Myocyte (in vitro differentiated cells): ENCODE measurements at places on chromosomes 16 and 17. TPM values are rescaled to one million over a fixed set of nuclear protein-coding genes. Genes with fewer than 3 reads are reported as not detected.

The RGS9 gene
- 0.10 and 0.96 TPM in 2 replicates for total RNA-seq

The G6PC1 gene
- not detected in 2 replicates for total RNA-seq

The KRTAP3-2 gene
- not detected in 2 replicates for total RNA-seq

The DYNLRB2 gene
- not detected in 2 replicates for total RNA-seq

The DNAAF8 gene
- total RNA-seq = 0.91 and 1.1 TPM in 2 replicates

The C17orf113 gene
- total RNA-seq = 0.16 and 0.51 TPM in 2 replicates

The HOXB6 gene
- 13.5 and 22.9 TPM in 2 replicates for total RNA-seq

The HOXB7 gene
- total RNA-seq = 27.8 and 30.4 TPM in 2 replicates

The SLC47A2 gene
- 3.8 and 5.6 TPM in 2 replicates for total RNA-seq

The TAC4 gene
- not detected in 2 replicates for total RNA-seq

The AOC3 gene
- total RNA-seq = 0.47 and 0.67 TPM in 2 replicates

The TMEM92 gene
- total RNA-seq = not detected in 2 replicates

The CCL8 gene
- total RNA-seq = not detected in 2 replicates

The MMP25 gene
- 0.05 TPM in 2 replicates for total RNA-seq

GRCh38 chr17:57294629-57295501 is 38.5 kb downstream of the MSI2 start:
- peak; percentile 92 for DNase-seq

- DNase-seq = no peak
These were observed 15.4 kb upstream of the DNASE1 start for GRCh38 chr16:3638916-3639644.

- DNase-seq = no peak
These were observed 156.6 kb upstream of the ZFHX3 start for GRCh38 chr16:73204359-73205152.

DNA sequence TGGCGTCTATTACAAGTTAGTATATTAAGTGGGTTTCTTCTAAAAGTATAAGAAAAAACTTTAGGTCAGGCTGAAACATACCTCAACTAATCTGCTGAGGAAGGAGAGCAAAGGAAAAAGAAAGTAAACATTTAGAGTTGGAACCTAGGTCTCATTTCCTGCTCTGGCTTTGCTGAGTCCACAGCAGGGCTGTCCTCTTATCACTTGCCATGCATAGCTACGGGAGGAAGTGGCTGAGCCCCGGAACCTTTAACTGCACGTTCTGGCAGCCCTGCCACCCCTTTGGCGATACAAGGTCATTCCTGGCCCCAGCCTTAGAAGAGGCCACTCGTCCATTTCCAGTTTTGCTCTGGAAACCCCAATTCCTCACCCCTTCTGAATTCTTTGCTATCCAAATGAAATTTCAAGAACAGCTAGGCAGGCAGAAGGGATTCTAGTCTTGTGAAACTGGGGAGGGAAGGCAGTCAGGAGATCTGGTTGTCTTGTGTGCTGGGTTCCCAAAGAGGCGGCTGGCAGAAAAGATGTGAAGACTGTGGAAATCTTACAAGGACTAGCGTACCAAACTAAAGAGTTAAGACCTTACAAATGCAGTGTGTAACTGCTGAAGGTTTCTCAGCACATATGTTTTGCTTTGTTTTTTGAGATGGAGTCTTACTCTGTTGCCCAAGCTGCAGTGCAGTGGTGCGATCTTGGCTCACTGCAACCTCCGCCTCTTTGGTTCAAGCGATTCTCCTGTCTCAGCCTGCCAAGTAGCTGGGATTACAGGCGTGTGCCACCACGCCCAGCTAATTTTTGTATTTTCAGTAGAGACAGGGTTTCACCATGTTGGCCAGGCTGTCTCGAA is 19.1 kb downstream of the WIPI1 start:
- no peak for DNase-seq

DNA sequence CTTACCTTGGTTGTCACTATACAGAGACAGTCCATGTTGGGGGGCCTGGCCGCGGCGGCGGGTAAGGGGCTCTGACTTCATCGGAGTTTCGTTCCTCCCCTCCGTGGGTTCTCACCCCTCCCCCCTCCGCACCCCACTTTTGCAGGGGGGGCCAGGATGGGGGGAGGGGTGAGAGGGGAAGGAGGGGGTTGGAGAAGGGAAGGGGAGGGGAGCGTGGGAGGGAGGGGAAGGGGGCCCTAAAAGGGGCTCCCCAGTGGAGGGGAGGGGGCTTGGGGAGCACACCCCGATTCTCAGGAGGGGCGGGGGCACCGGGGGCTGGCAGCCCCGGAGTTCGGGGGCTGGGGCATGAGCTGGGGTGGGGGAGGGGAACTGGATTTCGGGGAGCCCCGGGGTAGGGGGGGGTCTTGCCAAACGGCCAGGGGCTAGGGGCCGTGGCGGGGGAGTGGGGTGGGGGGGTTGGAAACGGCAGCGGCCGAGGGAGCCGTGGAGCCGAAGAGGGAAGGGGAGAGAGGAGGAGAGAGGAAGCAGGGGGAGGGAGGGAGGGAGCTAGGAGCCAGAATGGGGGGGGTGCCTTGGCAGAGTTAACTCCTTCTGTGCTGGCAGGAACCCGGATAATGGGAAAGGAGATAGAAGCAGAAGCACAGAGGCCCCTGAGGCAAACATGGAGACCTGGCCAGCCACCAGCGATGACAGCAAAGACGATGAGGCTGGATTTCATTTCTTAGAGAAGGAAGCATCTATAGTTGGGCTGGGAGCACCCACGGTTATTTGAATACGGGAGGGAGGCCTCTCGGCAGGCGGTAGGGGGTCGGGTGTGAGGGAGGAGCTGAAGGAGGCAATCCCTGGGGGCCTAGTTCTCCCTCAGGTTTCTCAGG is 2.3 kb downstream of the DLG4 start:
- DNase-seq = peak; percentile 70

DNA sequence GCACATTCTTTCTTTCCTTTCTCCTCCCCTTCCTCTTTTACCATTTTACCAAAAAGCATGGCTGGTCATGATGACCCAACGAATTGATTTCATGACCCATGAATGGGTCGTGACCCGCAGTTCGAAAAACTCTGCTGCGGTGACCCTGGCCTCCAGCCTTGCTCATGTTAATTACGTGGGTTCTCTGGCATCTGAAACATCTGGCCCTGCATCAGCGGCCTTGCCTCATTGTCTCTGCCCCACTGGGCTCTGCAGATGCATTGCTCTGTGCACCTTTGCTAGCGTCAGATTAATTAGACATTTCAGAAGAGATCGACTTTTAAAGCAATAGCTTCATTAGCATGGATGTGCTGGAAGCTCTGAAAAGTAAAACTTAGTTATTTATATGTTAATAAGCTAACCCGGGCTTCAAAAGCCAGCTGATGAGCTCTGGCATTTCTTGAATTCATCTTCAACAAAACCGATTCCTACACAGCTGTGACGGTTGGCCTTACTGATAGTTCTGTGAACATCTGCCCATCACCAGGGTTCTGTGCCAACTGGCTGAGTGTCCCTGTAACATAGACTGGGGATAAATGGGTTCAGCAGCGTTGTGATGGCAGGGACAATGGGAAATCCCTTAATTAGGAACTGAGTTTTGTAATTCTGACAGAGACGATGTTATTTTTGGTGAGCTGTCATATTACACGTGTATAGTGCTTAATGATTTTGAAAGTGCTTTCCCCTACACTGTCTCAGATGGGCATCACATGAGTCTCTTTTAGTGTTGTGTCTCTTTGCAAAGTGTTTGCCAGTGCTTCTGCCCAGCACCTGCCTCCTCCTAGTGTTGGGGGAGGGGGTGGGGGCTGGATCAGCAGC is 225.9 kb upstream of the EEF2KMT start:
- DNase-seq = no peak

- peak; percentile 21 for DNase-seq
These were observed 36.0 kb downstream of the PGS1 start for GRCh38 chr17:78414178-78415162.

DNA sequence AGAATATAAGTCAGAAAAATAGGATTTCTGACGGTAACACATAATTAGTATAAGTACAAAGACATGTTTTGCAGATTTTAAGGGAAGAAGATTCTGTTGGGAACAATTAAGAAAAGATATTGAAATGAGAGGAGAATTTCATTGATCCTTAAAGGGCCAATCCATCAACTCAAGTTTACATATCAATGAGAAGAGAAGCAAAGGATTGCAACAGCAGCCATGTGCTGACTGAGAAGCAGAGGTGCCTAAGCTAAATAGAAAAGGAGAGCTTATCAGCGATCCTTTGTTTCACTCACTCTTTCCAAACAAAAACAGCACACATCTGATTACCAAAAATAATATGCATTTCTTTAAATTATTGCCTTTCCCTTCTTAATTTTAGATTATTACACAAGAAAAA is 94.6 kb downstream of the ITFG1 start:
- no peak for DNase-seq

GRCh38 chr16:78509965-78510364 is 410.5 kb downstream of the WWOX start:
- DNase-seq = no peak

- no peak for DNase-seq
These were observed 4.3 kb upstream of the NUPR1 start for GRCh38 chr16:28543072-28543471.

GRCh38 chr17:10380631-10381408 is 8.0 kb upstream of the MYH13 start:
- DNase-seq = peak; percentile 67

- no peak for DNase-seq
These were observed 238.9 kb downstream of the TOX3 start for GRCh38 chr16:52308051-52308450.

- no peak for DNase-seq
These were observed 11.4 kb downstream of the HSD3B7 start for GRCh38 chr16:30996324-30996984.

- no peak for DNase-seq
These were observed 2.0 kb downstream of the ADGRG1 start for GRCh38 chr16:57630407-57630797.

- no peak for DNase-seq
These were observed 2177.2 kb downstream of the TP53TG3F start for GRCh38 chr16:35636480-35637230.

DNA sequence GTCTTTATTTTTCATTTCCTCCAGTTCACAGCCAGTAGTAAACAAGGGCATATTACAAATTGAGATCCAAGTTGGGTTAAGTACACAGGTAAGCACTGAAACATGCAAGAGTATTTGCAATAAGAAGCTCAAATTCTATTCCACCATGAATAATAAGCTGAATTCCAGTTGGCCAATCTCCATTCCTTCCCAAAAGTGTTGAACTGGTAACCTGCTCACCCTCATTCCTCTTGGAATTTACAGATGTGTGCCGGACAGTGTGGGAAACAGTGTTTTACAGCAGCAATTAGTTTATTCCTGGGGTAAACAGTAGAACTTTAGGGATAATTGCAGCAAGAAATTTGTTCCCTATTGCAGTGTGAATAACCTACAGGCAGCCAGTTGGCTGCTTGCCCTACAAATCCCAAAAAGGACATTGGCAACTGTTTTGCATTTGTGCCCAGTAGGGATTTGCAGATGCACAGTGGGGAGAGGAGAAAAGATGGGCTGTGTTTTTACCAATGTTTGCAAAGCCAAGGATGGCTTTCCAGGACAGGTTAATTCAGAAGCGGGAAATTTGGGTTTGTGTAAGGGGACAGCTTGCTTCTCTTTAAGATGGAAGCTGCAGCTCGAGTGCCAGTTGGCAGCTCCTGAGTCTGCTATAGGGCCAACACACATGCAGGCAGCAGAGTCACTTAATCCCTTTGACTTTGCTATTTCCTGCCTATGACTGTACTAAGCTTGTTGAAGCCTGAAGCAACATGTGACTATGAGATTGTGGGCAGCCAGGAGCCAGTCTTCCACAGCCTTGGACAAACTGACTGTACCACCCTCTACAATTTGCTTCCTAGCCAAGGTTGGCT is 318.9 kb downstream of the MAP2K6 start:
- DNase-seq = peak; percentile 85

DNA sequence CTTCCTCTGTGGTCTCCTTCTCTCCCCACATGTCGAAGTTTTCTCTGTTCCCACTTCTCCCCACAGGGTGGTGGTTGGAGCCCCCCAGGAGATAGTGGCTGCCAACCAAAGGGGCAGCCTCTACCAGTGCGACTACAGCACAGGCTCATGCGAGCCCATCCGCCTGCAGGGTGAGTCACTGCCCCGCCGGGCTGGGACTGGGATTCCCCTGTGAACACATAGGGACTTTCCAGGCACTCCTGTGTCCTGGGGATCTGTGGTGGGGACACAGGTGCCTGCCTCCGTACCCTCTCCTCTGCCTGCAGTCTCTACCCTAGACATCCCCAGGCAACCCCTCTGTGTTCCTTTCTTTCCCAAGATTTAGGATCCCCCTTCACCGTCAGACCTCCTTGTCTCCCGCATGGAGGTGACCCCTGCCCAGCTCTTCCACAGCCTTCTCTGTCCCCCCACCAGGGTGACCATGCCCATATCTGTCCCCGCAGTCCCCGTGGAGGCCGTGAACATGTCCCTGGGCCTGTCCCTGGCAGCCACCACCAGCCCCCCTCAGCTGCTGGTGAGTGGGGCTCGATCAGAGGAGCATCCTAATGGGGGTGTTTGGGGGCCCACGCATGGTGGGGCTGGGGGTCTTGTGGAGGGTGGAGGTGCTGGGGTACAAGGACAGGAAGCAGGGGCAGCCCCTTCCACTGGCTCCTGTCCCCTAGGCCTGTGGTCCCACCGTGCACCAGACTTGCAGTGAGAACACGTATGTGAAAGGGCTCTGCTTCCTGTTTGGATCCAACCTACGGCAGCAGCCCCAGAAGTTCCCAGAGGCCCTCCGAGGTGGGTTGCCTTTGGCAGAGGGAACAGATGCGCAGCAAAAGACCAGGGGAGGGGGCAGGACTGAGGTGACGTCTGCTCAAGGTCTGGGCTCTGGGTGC is 5.8 kb downstream of the ITGAM start:
- peak; percentile 63 for DNase-seq

- no peak for DNase-seq
These were observed 60.7 kb downstream of the IRF8 start for GRCh38 chr16:85959686-85960085.

DNA sequence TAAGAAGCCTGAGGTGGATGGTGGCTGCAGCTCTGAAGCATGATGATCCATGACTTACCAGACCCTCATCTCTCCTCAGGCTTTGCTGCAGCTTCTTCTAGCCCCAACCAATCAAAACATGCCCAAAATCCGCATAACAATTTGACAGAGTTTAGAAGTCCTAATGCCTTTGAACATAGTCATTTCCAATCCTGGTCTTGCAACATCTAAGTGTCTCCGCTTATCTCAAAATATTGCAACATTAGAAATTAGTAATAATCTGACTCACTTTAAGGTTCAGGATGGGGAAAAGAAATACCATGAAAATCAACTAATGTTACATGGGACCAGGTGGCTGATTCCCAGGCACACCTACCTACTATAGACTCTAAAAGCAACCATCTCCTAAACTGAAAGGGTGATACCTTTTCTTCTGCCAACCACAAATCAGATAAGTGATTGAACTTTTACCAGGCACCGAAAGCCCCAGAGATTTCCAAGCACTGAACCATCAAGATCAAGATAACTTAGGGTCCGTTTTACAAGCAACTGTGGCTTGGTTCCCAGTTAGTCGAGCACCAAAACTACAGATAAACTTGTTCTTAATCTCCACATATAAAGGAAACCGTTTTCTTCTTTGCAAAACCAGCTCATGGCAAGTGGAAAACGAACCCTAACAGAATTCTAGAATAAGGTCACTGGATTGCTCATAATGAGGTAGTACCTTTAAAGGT is 14.0 kb downstream of the ERN1 start:
- no peak for DNase-seq
